ENCODE measurements at places on chromosomes 16 and 17.

DNA sequence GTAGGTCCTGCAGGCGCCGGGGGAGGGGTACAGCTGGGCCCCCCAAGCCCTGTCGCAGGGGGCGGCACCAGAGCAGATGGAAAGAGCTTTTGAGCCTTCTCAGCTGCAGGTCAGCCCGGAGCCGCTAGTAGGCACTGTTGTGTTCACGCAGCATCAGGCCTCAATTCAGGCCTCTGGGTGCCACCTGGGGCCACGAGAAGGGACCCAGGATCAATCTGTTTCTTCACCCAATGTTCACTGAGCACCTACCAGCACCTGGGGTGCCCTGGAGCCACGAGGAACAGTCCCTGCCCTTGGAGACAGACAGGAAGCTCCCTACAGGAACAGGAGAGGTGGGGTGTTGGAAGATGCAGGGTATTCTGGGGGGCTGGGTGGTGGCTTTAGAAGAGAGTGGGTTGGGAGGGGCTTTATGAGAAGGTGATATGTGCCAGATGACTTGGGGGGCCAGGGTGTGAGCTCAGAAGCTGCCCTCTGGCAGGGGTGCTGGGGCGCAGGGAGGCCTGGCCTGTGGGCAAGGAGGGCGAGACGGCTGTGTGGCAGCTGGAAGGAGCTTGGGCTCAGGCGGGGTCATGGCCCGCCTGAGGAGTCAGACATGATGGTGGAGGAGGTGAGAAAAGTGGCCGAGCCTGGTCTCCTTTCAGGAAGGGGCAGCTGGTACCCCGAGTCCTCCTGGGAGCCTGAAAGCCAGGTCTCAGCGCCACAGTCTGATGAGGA lies 121.9 kb upstream of the GSE1 start:
- DNase-seq: peak; percentile 59

DNA sequence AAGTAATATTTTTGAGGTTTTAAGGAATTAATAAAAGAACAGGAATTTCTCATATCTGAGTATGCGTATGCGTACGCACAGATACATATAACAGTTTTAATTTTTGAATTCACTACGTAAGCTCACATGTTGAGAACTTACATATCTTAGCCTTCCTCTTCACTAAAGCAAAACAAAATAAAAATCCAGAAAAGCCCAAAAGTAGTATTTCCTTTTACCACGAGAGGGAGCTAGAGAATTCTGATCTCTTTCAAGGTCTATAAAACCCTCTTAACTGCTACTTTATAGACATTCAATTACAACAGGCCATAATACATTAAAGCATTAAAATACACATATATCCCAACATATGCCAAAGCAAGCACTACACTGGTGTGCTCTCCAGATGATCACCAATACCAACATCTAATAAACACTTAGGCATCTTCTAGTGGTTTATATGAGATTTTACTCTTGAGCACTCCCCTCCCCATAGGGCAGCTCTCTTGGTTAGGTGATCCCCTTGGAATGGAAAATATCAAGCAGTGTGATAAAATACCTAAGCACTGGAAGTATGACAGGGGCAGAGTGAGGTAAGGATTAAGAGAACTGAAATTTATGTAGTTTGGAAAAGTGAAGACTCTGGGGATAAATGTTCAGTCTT lies 94.0 kb downstream of the SKAP1 start:
- peak; percentile 36 for DNase-seq

- no peak for DNase-seq
Measured at GRCh38 chr17:44955674-44956425, 8.3 kb upstream of the KIF18B start.

- DNase-seq: no peak
Measured at GRCh38 chr17:33684735-33685134, 391.6 kb upstream of the ASIC2 start.

DNA sequence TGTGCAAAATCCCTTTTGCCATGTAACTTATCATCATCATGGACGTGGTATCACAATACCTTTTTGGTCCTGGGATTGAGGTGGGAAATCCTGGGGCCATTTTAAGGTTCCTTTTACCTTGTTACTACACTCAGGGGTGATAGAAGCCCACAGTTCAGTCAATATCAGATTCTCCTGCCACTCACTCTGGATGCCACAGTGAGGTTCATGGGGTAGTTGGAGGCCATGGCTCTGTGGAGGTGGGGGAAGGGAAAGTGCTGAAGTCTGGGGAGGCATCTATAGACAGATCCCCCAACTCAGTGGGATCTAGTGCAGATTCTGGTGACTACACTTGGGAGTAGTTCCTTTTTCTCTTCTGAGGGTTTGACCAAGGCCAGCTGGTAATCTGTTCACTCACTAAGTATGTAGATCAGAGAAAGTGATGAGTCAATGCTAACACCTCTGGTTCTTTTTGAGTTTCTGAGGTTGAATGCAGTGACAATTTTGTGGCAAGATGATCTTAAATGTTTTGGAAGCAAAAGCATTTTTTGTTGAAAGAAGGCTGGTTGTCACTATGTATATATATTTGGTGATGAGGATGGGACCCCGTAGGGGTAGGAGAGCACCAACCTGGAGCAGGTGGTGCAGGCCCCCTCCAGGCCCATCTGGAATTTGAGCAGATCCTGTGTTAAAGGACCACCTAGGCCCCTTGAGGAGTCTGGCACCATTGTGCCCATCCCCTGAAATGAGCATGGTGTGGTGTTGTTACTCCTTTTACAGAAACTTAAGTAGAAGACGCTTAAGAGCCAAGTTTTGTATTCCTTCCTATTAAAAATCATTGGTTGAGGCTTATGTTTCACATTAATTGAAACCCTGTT lies 18.8 kb upstream of the IRF8 start:
- no peak for DNase-seq

DNA sequence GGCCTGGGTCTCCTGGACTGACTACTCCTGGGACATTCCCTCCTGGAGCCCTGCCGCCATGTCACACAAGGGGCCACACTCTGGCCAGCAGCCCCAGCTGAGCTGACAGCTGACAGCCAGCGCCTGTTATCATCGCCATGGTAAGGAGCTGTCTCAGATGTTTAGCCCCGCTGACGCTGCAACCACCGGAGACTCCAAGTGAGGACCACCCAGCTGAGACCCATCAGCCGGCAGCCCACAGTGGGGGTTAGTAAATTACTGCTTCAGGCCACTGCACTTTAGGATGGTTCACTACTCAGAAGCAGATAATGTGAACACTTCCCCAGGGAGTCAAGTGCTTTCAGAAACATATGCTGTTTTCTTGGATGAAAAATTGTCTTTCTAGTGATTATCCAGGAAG lies 14.6 kb upstream of the SPHK1 start:
- no peak for DNase-seq

- no peak for DNase-seq
Measured at GRCh38 chr17:1360975-1361374, 39.0 kb downstream of the YWHAE start.

- no peak for DNase-seq
Measured at GRCh38 chr17:49549311-49549605, 26.4 kb upstream of the NXPH3 start.

- no peak for DNase-seq
Measured at GRCh38 chr16:82033006-82033405, 2.0 kb upstream of the HSD17B2 start.

GRCh38 chr17:30363715-30364202 lies 15.0 kb upstream of the CPD start:
- peak; percentile 54 for DNase-seq

- no peak for DNase-seq
Measured at GRCh38 chr17:22272363-22273146, 580.2 kb downstream of the KCNJ18 start.

DNA sequence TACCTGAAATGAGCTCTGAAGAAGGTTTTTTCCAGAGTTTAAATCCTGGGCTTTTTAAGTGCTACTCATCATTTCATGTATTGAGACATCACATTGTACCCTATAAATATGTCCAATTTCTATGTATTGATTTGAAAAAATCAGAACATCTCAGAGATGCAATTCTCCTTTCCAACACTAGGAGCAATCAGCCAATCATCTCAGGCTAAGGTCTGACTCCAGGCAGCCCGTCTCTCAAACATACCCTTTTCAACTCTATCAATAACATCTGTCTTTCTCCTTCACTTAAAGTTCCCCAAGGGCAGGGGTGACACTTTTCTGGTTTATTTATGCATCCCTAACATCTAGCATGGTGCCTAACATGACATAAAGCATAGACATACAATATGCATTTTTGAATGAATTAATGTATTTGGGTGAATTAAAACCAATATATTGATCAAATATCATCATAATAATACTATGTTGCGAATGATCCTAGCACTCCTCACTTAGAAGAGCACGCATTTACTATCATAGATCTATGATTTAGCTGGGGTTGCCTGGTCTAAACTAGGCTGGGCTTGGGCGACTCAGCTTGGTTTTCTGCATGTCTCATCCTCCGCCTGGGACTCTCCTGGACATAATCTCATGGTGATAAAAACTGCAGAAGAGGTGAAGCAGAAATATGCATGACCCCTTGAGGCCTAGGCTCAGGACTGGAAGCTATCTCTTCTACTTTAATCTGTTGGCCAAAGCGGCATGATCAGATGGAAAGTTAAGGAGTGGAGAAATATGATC lies 5.2 kb upstream of the CDH11 start:
- no peak for DNase-seq

GRCh38 chr17:11144358-11145233 lies 96.4 kb upstream of the SHISA6 start:
- DNase-seq: no peak

DNA sequence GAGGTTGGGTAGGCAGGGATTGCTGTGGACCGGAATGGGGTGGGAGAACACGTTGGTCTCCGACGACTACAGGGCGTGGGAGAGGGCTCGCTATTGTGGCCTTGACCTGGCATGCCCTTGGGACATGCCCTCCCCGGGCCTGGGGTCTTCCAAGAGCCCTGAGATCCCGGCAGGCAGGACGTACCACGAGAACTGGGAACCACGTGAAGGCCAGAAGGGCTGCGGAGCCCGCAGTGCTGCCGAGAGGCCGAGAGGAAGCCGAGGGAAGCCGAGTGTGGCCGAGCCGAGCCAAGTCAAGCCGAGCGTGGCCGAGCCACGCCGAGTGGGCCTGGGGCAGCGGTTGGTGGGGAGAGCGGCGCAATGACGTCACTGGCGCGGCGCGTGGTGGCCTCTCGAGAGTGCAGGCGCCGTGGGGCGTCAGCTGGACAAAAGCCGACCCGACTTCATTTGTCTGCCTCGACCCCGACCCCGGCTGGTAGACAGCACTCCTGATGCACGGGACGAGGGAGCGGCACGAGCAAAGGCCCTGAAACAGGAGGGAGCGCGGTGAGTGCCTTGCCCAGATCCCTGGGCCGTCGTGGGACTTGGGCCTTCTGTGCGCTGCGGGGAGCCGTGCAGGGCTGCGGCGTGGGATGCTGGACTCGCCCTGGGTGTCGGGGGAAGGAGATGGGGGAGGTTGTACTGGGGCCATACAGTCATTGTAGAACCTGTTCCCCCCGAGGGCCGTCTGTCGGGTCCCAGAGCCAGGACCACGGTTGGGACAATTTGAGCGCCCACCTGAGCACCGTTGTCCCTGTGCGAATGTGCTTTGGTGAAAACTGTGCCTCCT lies 6.6 kb downstream of the SOCS1 start:
- no peak for DNase-seq

DNA sequence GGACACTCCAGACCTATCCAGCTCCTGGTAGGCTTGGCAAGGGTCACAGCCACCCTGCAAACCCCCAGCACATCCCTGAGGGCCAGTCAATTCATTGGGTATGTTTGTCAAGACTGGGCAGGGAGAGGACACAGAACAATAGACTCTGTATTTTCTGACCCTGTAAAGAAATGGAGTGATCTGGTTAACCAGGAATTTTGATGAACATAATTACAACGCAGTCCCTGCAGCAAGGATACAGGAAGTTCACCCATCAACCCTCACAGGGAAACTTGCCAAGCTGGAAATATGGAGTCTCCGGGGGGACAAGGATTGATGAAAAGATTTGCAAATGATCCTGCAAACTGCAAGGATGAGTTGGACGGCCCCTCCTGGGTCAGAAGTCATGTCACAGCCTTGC lies 126.1 kb upstream of the RCVRN start:
- DNase-seq: no peak

DNA sequence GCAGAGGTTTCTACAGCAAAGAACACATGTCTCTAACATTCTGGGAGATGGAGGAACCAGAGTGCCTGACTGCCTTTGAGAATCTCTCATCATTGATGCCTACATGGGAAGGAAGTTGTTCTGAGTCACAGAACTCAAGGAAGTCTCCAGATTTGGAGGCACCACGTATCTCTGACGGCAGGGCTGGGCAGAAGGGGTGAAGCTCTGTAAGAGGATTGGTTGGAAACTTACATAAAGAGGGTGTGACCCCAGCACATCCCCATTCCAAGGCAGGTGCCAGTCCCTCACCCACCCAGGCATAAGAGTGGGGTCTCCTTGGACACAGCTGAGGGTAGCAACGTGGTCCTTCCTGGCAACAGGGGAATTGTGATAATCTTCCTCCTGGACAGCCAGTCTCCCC lies 17.4 kb downstream of the TNFRSF13B start:
- no peak for DNase-seq

- DNase-seq: no peak
Measured at GRCh38 chr17:81060416-81060815, 25.5 kb downstream of the BAIAP2 start.

Data from germinal center (tissue), 1 donor.